ENCODE measurements at places on chromosomes 12 and 14.

DNA sequence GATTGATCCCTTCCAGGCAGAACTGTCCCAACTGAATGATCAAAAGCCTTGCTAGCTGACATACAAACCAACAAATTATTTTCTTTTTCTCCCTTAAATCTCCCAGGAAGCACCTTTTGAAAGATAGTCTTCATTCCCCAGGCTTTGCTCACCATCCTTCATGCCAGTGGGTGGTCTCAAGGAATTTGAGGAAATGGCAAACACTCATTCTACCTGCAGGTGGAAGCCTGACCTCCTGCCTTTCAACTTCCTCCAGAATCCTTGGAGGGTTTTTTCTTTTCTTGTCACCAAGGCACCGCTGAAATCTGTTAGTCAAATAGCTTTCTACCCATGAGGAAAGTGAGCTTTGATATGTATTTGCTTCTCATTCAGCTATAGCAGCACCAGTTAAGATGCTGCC lies 128.5 kb downstream of the WIF1 start:
- DNase-seq = no peak

DNA sequence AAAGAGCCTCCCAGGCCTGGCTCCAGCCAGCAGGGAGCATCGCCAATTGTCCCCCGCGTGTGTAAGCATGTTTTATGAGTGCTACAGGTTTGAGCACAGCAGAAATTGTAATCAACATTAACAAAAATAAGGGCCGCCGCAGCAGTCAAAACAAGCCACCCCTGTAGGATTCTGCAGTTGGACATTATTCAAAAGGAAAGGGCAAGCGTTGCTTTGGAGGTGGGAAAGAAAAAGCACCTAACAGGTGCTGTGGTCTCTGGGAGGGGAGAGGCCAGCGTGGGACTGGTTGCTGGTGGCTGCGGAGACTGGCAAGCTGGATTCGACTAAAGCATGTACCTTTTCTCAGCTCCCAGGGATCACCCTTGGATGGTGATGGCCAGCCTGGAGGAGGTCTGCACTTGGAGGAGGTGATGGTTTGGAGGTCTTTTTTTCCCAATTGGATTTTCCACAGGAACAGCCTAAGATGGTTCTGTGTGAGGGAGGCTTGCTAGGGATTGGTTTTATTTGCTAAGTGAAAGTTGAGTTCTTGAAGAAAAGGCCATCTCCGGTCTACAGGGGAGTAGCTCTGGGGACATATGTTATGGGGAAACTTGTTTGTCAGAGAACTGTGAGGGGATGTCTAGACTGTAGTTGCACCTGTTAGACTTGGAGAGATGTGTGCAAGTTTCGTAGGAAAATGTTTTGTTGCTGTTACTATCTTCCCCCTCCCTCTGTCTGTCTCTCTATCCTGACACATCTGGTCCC lies 2.0 kb downstream of the DYRK2 start:
- DNase-seq = no peak

DNA sequence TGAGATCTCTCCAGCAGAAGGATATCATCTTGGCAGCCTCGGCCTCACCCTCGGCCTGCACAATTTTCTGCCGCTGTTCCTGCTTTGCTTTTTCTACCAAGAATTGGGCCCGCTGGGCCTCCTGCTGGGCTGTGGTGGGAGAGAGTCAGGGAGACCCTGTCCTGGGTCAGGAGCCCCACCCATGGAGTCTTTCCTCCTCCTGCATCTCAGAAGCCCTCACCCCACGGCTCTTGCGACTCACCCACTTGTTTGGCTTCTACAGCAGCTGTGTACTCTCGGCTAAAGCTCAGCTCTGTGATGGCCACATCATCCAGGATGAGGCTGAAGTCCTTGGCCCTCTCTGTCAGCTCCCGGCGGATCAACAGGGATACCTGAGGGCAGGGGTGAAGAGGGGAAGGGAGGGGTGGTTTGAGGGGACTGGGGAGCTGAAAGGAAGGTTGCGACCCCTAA lies 2.8 kb downstream of the PHB2 start:
- no peak for DNase-seq

GRCh38 chr14:37787879-37788494 lies 192.6 kb downstream of the TTC6 start:
- DNase-seq = no peak

GRCh38 chr12:13238204-13238603 lies 41.7 kb downstream of the EMP1 start:
- DNase-seq = no peak

GRCh38 chr12:28780096-28780495 lies 369.0 kb upstream of the FAR2 start:
- DNase-seq = no peak

GRCh38 chr14:99647411-99647810 lies 2.5 kb downstream of the HHIPL1 start:
- DNase-seq = no peak

- DNase-seq = no peak
Observed at GRCh38 chr14:99875421-99875820, 82.2 kb downstream of the EML1 start.

- no peak for DNase-seq
Observed at GRCh38 chr14:85182282-85182681, 347.7 kb upstream of the FLRT2 start.

DNA sequence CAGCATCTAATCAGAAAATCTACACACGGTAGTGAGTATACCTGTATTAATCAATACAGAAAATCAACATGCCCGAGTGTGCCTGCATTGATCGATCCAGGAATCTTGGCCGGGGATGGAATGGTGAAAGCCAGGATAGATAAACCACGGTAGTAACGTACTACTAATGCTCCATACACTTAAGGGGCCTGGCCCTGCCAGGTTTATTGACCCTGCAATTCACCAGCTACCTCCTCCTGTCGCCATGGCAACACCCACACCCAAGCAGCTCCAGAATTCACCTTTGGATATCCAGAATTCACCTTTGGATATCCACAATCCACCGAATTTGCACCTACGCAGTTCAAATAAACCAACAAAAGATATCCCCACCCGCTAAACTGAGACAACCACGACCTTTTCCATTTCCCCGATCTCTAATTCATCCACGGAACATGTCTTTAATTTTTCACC lies 14.8 kb upstream of the CALM1 start:
- peak; percentile 49 for DNase-seq

All from activated CD4-positive, alpha-beta memory T cell treated with anti-CD3 and anti-CD28 coated beads for 36 hours (primary cell).